HFFc6 (cell line): ENCODE measurements at places on chromosomes 16 and 17.

DNA sequence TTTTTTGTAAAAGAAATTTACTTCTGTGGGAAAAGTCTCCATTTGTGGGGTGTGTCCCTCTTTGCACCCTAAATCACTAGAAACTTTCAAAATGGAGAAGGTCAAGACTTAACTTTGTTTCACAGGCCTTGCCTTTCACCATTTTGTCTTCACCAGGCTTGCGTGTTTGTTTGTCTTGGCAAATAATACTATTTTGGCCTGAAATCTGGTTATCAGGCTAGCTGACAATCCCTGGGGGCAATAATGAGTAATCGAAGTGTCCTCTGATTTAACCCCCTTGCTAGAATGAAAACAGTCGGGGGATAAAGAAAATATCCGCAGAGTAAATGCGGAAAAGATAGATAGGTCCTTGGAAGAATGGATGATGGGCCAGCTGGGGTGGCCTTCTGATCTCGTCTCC is 34.5 kb downstream of the SLC39A11 start:
- no peak for DNase-seq

DNA sequence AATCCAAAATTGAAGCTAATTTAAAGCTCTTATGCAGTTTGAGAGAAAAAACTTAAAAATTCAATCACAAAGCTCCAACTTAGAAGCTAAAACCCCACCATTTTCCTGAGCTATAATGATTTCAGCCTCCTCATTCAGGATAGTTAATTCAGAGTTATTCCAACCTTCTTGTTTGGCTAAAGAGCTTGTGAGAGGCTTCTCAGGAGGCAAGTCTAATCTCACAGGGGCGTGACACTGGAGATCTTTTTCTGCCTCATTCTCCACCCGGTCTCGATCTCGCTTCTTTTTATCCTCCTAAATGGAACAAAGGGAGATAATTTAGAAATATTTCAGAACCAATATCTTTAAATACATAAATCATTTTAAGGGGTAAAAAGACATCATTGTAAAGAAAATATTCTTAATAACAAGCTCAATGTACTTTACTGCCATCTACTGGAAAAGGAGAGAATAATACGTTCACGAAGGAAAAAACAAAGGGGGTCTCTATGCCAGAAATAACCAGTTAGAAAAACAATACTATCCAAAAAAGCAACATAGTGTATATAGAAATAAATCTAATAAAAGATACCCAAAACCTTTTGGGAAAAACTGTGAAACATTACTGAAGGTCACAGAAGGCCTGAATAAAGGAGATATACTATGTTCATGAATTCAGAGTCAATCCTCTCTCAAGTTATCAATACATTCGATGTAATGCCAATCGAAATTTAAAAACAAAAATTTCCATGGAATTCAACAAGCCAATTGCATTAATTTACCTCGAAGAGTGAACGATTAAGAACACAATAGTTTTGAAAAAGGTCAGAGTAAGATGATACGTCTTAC is 13.9 kb downstream of the BRD7 start:
- no peak for DNase-seq

GRCh38 chr17:68248199-68248825 is 469 bp downstream of the AMZ2 start:
- DNase-seq, result peak; percentile 55

GRCh38 chr16:3363793-3364192 is 8.1 kb downstream of the OR2C1 start:
- no peak for DNase-seq
